ENCODE measurements at places on chromosomes 2 and 18. TPM values are rescaled to one million over a fixed set of nuclear protein-coding genes. Genes with fewer than 3 reads are reported as not detected.

EFEMP1 gene
- total RNA-seq: 2.8 TPM

CEBPZ gene
- 65.0 TPM for total RNA-seq

RAB17 gene
- total RNA-seq: 0.16 TPM

SERPINB3 gene
- total RNA-seq: not detected

PRKRA gene
- 64.4 TPM for total RNA-seq

CHRNG gene
- 0.16 TPM for total RNA-seq

INO80D gene
- 25.4 TPM for total RNA-seq

ST8SIA3 gene
- 7.2 TPM for total RNA-seq

ANO7 gene
- 0.16 TPM for total RNA-seq

ABCG5 gene
- under 0.01 TPM for total RNA-seq

AGPS gene
- total RNA-seq: 71.3 TPM

C2orf15 gene
- total RNA-seq: 3.7 TPM

DQX1 gene
- total RNA-seq: not detected

DNA sequence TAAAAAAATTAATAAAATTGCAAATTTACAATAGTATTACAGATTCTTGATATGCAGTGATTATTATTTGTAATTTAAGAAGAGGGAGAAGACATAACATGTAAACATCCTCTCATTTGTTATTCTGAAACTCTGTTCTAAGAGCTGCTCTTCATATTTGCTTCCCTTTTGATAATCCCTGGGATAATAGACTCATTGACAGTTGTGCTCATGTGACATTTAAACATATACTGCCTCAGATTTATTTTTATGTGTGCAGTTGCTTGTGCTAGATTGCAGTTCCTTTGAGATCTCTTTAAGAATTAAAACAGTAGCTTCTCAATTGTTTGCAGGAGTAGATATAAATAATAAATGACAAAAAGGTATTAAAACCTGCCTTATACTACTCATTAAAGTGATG lies 605.1 kb upstream of the CNTNAP5 start:
- DNase-seq: no peak

GRCh38 chr2:28523902-28524301 lies 28.0 kb downstream of the PLB1 start:
- no peak for DNase-seq

GRCh38 chr2:20223407-20224163 lies 1.3 kb downstream of the SDC1 start:
- no peak for DNase-seq

GRCh38 chr2:68367953-68368653 lies 3.0 kb downstream of the PLEK start:
- DNase-seq: no peak

DNA sequence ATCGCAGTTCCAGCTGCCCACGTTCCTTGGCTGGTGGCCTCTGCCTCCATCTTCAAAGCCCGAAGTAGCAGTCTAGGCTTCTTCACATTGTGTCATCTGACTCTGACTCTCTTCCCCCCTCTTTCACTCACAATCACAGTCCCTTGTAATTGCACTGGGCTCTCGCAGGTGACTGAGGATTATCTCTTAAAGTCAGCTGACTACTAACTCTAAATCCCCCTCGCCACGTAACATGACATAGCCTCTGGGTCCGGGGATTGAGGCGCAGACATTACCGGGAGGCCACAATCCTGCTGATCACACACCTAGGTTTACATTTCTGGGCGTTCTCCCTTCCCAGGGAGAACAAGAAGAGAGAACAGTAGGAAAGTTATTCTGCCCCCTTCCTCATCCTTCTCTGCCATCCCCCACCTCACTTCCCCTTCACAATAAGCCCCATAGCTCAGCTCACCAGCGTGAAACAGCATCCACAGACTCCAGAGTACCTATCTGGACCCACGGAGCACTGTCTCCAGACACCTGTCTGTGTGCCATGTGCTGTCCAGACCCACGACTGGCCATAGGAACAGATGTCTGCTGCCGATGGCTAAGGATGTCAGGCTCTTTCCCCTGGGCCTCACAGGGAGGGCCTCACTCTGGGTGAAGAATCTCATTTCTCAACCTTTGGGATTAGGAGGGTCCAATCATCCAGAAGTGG lies 64.3 kb upstream of the FZD7 start:
- no peak for DNase-seq

- no peak for DNase-seq
Observed at GRCh38 chr2:113910110-113910717, 20.3 kb downstream of the ACTR3 start.

DNA sequence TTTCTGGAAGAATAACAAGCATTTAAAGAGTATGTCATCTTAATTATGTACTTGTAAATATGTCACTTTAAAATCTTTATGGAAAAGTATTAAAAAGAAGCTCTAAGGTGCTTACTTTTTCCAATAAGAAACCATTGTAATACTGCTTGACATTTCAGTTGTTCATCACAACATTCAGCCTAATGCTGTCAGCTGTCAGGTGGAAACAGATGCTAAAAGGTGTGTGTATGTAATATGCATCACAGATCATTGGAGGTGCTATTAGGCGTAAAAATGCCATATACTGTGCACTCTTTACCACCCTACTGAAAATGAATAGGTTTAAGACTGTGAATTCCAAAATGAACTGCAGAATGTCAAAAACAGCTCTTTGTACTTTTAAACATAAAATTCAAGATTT lies 40.3 kb downstream of the METTL8 start:
- DNase-seq: no peak

- DNase-seq: no peak
Observed at GRCh38 chr18:4248686-4249085, 206.4 kb downstream of the DLGAP1 start.

GRCh38 chr2:45439788-45440773 lies 171.0 kb downstream of the SRBD1 start:
- DNase-seq: no peak

- DNase-seq: no peak
Observed at GRCh38 chr2:123747326-123747725, 277.8 kb upstream of the CNTNAP5 start.

DNA sequence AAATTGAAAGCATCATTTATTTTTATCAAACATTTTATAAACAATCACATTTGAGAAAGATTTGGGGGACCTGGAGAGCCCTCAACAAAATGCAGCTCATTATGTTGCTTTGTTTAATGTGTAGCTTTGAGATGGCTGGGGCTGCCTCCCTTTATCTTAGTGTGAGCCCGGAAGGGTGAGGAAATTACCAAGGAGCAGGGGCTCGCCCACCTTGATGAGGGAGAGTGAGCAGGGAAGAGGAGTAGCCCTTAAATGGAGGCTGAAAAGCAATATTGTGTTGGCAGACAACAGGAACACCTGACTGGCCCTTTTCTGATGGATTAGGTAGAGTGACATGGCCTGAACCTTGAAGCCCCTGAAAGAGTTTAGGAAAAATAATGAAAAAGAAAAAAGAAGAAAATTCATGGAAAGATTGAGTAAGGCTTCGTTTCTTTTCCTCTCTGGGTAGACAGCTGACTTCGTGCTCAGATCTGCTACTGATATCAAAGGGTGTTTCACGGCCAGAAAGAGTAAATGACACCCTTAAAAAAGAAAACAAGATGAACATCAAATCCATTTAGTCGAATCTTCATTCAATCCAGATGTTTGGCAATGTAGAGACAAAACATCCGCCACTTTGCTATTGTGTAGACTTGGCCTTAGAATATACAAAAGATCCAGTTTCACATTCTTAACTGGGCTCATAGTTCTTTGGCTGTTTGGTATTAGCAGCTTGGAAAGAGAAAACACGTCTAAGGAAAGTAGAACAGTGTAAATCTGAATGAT lies 206.5 kb upstream of the TCF4 start:
- no peak for DNase-seq

DNA sequence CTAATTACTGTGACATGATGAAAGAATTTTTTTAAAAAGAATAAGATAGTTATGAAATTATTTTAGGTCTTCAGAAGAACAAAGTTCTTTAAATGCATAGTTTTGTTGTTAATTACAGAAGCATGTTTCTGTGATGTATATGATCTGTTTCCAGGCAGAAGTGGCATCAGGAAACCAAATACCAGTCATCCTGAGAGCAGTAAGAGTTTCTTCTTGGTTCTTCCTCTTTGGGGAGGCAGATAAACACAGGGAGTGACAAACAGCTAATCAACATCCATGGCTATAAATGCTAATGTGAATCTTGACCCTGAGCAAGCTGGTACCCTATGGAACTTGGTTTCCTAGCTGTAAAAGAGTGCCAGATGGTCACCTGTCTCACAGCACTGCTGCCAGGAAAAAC lies 29.2 kb downstream of the WIPF1 start:
- DNase-seq: no peak

DNA sequence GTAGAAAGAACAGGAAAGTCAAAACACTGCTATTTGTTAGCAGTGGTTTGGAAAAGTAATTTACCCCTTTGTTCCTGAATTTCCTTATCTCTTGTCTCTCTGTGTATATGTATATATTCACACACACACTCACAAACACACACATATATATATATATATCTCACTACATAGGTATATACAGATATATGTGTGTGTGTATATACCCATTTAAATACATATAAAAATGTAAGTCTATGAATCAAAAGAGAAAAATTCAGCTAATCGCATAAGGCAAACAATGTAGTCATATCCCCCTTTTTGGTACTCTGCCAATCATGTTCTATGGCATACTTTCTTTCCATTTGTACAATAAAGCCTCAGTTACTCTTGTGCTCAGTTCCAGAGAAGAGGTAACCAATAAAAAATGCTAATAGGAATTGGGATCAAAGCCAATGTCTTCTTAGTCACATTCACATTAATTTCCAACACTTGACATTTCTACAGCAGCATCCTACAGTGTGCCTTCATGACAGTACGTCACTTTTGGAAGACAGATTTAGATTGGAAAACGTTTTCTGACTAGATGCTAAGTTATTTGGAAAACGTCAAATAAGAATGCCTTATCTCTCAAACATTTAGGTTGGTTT lies 94.6 kb downstream of the MC4R start:
- no peak for DNase-seq

GRCh38 chr18:37445368-37445767 lies 120.2 kb downstream of the CELF4 start:
- DNase-seq: no peak

- DNase-seq: no peak
Observed at GRCh38 chr2:137031731-137032130, 266.4 kb downstream of the THSD7B start.

GRCh38 chr2:43055985-43056384 lies 170.4 kb downstream of the ZFP36L2 start:
- no peak for DNase-seq

- no peak for DNase-seq
Observed at GRCh38 chr2:212721026-212721451, 182.4 kb upstream of the ERBB4 start.

DNA sequence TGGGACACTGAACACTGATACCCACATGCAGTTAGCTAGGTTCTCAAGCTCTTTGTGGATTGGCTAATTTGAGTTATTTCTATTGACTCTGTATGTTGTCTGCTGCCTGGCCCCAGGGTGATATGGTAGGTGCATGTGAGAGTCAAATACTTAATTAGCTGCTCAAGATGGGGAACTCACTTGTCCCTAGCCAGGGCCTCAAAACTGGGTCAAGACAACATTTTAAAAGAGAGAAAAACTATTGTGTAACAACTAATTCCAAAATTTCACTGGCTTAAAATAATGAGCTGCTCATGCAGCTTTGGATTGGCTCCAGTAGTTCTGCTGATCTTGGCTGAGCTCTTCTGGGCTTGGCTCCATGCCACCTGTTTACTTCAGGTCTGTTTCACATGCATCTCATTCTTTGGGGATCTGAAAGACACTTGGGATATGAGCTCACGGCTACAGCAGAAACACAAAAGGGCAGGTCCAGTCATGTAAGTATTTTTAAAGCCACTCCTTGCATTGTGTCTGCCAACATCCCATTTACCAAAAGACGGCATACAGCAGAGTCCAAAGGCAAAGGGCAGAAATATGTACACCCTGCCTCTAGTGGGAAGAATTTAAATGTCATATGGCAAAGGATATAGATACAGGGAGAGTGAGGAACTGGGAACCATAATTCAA lies 716.8 kb downstream of the SUCLG1 start:
- DNase-seq: no peak

- no peak for DNase-seq
Observed at GRCh38 chr2:129329574-129329973, 649.9 kb upstream of the RAB6C start.

DNA sequence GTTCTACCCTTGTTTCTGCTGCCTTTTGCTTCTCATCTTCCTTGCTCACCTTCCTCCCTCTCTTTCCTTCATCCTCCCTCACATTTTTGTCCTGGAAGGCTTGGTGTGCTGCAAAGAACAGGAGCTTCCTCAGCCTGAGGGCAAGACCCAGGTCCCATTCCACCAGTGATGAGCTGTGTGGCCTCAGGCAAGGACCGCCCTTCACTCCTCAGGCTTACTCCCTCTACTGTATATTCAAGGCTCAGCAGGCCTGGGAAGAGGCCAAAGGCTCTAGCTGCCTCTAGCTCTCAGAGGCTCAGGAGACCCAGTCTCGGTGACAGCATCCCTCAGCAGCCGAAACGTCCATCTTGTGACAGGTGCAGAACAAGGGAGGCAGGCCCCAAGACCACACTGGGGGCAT lies 97.5 kb downstream of the MRO start:
- DNase-seq: no peak

GRCh38 chr2:126527836-126528490 lies 128.0 kb upstream of the GYPC start:
- no peak for DNase-seq

GRCh38 chr18:61435064-61435652 lies 101.9 kb downstream of the CDH20 start:
- no peak for DNase-seq

GRCh38 chr2:102027036-102027980 lies 35.5 kb downstream of the IL1R2 start:
- no peak for DNase-seq

- DNase-seq: no peak
Observed at GRCh38 chr18:79396431-79397246, 909 bp downstream of the NFATC1 start.

DNA sequence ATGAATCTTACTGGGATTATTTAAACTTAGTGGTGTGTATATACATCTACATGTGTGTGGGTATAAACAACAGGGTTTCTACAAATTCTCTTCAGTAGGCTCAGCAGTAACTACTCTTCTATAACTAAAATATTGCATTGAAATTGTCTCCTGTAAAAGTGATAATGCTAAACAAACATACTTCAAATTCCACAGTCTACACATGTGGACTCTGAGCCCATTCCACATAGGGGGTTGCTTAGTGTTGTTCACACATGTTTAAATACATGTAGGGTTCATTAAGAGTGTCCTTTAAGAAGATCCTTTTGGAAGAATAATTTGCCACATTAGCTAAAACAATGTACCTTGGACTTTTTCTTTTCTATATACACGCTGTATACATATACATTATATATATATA lies 152.8 kb upstream of the VRK2 start:
- DNase-seq: no peak
